RWPE2 (cell line): ENCODE measurements at places on chromosomes 11 and 22.

- no peak for DNase-seq
Measured at GRCh38 chr11:73384531-73384871, 8.3 kb downstream of the RELT start.

GRCh38 chr11:47786373-47786772 is 19.2 kb upstream of the FNBP4 start:
- no peak for DNase-seq

DNA sequence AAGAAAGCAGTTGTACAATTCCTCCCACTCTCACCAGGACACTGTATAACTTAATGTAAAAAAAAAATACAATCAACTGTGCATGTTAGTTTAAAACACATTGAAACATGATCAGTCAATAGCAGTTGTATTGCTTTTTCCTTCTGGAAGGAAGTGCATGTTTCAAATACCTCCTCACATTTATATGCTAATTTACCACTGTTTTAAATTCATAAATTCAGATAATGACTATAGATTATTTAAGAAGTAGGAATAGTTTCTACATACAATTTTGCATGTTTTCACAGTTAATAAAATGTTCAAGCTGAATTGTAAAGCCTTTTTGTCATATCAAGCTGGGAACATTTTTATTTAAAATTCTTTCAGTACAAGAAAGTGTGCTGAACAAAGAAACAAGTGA is 3.3 kb downstream of the GRIA4 start:
- DNase-seq: no peak

DNA sequence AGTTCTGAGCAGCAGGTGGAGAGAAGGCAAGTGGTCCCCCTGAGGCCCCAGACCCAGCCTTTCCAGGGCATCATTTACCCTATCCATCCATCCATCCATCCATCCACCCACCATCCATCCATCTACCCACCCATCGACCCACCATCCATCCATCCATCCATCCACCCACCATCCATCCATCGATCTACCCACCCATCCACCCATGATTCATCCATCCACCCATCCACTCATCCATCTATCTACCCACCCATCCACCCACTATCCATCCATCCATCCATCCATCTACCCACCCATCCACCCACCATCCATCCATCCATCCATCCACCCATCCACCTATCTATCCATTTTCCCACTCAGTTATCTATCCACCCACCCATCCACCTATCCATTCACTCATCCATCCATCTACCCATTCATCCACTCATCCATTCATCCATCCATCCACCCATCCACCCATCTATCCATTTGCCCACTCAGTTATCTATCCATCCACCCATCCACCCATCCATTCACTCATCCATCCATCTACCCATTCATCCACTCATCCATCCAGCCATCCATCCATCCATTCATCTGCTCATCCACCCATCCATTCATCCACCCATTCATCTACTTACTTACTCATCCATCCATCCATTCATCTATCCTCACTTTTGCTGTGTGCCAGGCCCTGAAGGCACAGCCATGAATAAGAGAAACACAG is 63.4 kb downstream of the MCM5 start:
- DNase-seq: no peak
